ENCODE measurements at places on chromosomes 11 and 22. TPM values are rescaled to one million over a fixed set of nuclear protein-coding genes. Genes with fewer than 3 reads are reported as not detected.

Gene SLC5A4
- not detected for total RNA-seq

Gene HEPN1
- total RNA-seq, result not detected

Gene TIMP3
- total RNA-seq, result 1,020 TPM

Gene C11orf42
- not detected for total RNA-seq

Gene SCGB1D2
- not detected for total RNA-seq

Gene C22orf42
- not detected for total RNA-seq

Gene KIAA1671
- 18.3 TPM for total RNA-seq

Gene HIRA
- total RNA-seq, result 22.1 TPM

Gene PKNOX2
- 1.2 TPM for total RNA-seq

Gene GLYATL2
- 1.1 TPM for total RNA-seq

Gene FAM111A
- 48.6 TPM for total RNA-seq

Gene PHF21A
- total RNA-seq, result 26.4 TPM

Gene AP1B1
- total RNA-seq, result 37.3 TPM

Gene MYBPC3
- total RNA-seq, result not detected

Gene HORMAD2
- under 0.01 TPM for total RNA-seq

Gene OR9G1
- total RNA-seq, result not detected

Gene FBLN1
- total RNA-seq, result 88.3 TPM

Gene CBLIF
- not detected for total RNA-seq

Gene OR51B4
- not detected for total RNA-seq

Gene TRIM6
- total RNA-seq, result 3.6 TPM

Gene CD6
- not detected for total RNA-seq

Gene ZW10
- 17.7 TPM for total RNA-seq

Gene SAA2
- total RNA-seq, result under 0.01 TPM

Gene APOL5
- not detected for total RNA-seq

Gene TMEM135
- total RNA-seq, result 35.8 TPM

Gene ZNRF3
- total RNA-seq, result 6.9 TPM

Gene SHANK2
- total RNA-seq, result 3.5 TPM

Gene OR10D3
- not detected for total RNA-seq

Gene C22orf15
- 0.72 TPM for total RNA-seq

Gene ACRV1
- total RNA-seq, result not detected

Gene LIF
- total RNA-seq, result 3.2 TPM

Gene MUC5B
- not detected for total RNA-seq

Gene SLC22A25
- total RNA-seq, result not detected

Gene MAJIN
- not detected for total RNA-seq

Gene NLRP6
- not detected for total RNA-seq

Gene MRGPRD
- not detected for total RNA-seq

Gene ST14
- total RNA-seq, result under 0.01 TPM

Gene RAB39A
- not detected for total RNA-seq

Gene RIMBP3B
- 0.29 TPM for total RNA-seq

Gene OR52I2
- total RNA-seq, result not detected

Gene TNNT3
- not detected for total RNA-seq

Gene LYVE1
- total RNA-seq, result not detected

Gene SPINDOC
- total RNA-seq, result 17.7 TPM

Gene VSIG10L2
- not detected for total RNA-seq

Gene TRIM48
- total RNA-seq, result not detected

Gene UPB1
- total RNA-seq, result not detected

Gene APBB1
- total RNA-seq, result 40.7 TPM

Gene GSTT2B
- total RNA-seq, result 13.8 TPM

Gene VSTM5
- total RNA-seq, result 0.36 TPM

Gene TMEM138
- 41.3 TPM for total RNA-seq

Gene TLCD5
- total RNA-seq, result 11.9 TPM

Gene GRIA4
- total RNA-seq, result not detected

Gene MS4A13
- total RNA-seq, result not detected

Gene C11orf87
- 4.3 TPM for total RNA-seq

Gene MPST
- total RNA-seq, result 82.5 TPM

Gene CTSF
- 41.3 TPM for total RNA-seq

Gene MISFA
- total RNA-seq, result 0.29 TPM

All from osteoblast (primary cell).